GM06990 (cell line): ENCODE measurements at places on chromosomes 11 and 22.
A peak's percentile ranks its signal among the peaks of the same experiment; 100 is the strongest.

GRCh38 chr11:123284454-123284853, 89.4 kb upstream of the CLMP start:
- no peak for DNase-seq

GRCh38 chr11:11076879-11077278, 219.0 kb upstream of the ZBED5 start:
- no peak for DNase-seq

DNA sequence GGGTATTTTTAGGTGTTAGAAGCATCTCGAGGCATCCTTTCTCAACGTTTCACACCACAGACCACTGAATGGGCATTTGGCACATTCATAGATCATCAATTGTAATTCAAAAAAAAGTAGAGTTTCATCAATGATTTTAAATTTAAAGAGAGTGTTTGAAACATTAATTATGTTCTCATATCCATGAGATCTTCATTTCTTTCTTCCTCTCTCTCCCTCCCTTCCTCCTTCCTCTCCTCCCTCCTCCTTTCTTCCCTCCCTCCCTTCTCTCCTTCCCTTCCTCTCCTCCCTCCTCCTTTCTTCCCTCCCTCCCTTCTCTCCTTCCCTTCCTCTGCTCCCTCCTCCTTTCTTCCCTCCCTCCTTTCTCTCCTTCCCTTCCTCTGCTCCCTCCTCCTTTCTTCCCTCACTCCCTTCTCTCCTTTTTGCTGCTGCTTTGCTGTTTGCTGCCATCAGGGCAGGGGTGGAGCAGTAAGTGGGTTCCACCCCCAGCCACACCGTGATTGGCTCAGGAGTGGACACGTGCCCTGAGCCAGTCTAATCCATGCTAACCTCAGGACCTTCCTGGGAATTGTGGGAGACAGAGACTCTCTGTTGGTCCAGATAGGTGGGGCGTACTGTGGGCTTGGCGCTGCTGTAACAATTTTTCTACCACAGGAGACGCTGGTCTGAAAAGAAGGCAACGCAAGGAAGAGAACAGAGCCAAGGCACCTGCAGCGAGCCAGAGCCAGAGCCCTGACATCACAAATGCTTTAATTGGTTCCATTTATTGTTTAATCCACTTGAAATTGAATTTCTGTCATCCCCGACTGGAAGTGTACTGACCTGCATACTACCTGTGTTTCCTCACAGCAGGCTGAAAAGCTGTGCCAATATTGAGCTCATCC, 33.7 kb upstream of the APOBEC3A start:
- DNase-seq = no peak

DNA sequence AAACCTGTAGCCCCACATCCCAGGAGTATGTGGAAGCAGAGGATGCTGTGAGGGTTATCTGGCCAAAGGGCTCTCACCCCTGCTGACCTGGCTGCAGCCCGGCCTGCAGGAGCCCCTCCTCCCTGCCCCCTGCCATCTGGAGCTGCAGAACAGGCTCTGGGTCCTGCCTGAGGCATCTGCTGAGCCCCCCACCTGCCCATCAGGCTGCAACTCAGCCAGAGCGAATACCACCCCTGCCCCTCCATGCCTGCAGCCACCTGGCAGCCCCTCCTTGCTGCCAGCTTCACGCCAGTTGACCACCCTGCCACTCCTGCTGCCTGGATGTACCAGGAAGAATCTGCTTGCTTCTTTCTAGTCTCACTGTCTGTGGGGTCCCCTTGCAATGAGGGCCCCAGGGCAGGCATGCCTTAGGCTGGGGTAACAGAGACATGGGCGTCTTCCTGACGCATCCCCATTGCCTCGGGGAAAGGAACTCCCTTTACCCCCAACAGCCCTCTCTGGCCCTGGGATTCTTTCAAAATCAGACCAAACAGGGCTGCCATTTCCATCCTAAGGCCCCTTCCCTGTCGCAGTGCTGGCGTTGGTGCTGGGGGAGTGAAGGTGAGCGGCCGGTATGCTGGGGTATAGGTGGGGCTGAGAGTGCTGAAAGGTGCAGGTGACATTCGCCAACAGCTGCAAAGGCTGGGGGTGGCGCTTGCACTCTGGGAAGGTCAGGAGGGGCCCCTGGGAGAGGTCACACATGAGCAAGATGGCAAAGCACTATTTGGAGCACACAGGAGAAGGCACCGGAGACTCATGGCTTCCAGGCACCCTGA, 1334.6 kb downstream of the TBC1D22A start:
- DNase-seq = peak; percentile 37

DNA sequence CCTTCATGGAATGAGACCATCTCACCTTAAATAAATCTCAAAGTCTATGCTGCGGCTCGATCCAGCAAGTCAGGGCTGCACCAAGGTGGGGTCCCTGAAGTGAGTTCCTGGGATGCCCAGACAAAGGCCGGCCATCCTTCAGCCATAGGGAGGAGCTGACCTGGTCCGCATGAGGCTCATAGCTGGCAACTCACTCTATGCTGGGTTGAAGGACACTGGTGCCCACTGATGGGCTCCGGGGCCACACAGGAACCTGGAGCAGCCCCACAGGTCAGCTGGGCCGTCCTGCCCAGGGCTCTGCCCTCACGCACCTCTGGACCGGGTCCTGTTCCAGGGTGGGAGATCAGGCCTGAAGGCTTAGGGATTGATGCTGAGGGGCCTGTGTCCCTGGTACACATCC, 1339.3 kb downstream of the TBC1D22A start:
- DNase-seq = no peak

DNA sequence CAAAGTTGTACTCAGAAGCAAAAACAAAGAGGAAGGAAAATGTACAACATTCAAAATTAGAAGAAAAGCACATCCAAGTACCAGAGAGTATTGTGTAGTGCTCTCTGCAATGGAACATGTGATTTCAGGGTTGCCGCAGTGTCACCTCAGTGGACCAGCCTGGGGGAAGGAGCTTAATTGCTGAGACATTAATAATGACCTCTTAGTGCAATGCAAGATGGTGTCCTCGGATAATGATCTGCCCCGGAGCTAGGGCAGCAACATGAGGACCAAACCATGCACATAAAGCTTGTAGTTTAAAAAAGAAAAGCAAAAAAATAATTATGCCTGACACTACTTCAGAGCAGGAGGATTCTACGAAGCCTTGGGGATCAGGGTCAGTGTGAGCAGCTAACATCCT, 11.3 kb upstream of the JHY start:
- DNase-seq = no peak

DNA sequence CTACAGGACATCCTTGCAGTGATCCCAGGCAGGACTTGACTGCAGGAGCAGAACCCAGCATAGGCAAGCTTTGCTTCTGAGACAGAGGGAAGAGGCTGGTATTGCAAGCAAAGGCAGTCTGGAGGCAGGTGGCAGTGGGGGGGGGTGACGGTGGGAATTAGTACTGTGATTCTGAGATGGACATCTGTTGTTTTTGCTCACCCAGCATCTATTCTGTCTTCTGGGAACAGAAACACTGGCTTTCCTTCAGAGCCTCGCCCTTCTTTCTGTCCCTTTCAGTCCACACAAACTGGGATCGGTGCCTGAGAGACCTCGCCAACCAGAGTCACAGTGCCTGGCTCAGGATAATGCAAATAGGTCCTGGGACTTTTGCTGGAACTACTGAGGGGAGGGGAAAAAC, 31.2 kb upstream of the RASL10A start:
- DNase-seq = no peak

DNA sequence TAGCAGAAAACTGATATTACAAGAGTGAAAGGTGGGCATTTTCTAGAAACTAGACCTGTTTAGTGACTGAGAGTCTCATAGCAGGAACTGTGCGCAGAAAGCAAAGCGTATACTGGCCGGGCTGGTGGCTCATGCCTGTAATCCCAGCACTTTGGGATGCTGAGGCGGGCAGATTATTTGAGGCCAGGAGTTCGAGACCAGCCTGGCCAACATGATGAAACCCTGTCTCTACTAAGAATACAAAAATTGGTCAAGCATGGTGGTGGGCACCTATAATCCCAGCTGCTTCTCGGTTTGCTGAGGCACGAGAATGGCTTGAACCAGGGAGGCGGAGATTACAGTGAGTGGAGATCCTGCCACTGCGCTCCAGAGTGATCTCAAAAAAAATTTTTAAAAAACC, 1.8 kb upstream of the NUP98 start:
- DNase-seq = no peak

DNA sequence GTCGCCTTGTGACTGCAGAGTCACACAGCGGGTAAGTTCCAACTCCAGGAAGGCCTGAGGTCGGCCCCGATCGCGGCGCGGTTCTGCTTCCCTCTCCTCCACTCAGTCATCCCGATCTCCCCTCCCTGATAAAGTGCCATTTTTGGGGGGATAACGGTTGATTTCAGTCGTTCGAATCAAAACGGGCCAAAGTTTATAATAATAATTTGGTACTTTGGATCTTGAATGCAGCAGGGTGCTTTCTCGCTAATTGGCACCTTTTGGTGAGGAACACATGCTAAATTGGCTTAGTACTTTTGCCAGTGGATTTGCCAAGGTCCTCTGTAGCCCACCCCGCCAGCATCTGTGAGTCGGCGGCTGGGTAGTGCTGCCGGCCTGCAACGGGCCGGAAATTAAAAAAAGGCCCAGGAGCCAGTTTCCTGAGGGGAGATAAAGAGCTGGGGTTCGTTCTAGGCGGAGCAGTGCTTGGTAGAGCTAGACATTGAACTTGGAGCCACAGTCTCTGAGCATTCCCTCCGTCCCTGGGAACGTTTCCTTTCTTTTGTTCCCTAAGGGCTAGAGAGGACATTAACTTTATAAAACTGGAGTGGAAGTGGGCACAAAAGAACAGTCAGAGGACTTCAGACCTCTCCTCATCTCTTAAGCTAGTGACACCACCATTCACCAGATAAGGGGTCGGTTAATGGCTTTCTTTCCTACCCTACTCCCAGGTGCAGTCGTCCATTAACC, 997 bp downstream of the UBE2L3 start:
- DNase-seq = no peak

- DNase-seq = no peak
Observed at GRCh38 chr11:42249401-42249800, 789.9 kb upstream of the LRRC4C start.

- DNase-seq = no peak
Observed at GRCh38 chr11:31487848-31488247, 21.6 kb downstream of the IMMP1L start.

- no peak for DNase-seq
Observed at GRCh38 chr11:66964495-66964894, 6.3 kb upstream of the PC start.

DNA sequence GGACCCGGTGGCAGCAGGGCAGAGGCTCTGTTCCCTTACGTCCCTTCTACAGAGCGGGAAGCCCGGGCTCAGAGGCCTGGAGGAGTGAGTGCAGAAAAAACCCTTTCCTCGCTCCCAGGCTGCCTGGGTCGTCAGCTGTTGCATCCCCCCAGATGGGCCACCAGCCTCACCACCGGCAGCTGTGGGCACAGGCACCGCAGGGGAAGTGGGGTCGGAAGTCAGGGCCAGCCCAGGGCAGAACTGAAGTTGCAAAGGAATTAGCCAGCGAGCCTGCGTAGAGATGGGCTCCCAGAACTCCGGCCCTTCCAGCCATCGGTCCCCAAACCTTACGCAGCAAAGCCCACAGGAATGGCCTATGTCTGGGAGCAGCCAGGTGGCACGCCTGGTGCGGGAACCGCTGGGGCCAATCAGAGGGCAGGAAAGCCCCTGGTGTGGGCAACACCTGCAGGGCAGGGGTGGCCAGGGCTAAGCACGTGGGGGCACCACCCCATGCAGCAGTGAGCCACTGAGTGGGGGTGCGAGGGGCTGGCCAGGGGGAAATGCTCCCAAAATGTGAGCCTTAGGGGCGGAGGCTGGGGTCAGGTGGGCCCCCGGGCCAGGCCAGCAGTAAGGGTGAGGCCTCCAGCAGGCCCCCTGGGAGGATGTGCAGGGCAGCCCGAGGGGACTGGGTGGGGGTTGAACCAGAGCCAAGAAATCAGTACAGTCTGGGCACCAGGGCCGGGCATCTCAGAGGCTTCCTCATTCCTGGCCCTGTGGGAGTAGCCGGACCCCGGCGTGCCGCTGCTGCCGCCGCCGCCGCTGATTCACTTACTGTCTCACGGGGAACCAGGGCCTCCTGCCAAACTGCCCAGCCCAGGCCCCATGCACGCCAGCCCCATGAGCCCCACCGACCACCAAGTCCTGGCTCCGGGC, 58.2 kb downstream of the WNT7B start:
- DNase-seq = no peak

GRCh38 chr11:130070846-130071200, 1.1 kb downstream of the APLP2 start:
- DNase-seq = no peak

DNA sequence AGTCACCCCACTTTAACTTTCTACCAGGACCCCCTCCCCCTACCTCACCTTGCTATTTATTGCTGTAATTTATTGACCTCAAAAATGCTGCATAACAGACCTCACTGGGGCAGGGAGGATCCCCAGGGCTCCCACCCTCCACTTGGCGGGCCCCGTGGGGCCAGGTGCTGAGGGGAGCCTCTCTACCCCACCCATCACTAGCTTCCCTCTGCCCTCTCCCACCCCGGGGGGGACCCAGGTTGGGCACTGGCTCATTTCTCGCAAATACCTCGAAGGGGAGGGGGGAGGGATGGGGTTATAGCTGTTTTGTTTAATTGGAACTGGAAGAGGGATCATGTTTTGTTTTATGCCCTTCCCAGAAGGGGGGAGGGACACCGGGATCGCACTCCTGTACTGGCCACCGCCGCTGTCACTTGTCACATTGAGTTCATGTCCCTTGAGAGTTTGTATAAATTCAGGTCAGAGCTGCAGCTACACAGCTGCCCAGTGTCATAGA, 16.3 kb upstream of the TMEM191C start:
- no peak for DNase-seq

GRCh38 chr11:44029977-44030911, 17.5 kb upstream of the ACCSL start:
- no peak for DNase-seq

DNA sequence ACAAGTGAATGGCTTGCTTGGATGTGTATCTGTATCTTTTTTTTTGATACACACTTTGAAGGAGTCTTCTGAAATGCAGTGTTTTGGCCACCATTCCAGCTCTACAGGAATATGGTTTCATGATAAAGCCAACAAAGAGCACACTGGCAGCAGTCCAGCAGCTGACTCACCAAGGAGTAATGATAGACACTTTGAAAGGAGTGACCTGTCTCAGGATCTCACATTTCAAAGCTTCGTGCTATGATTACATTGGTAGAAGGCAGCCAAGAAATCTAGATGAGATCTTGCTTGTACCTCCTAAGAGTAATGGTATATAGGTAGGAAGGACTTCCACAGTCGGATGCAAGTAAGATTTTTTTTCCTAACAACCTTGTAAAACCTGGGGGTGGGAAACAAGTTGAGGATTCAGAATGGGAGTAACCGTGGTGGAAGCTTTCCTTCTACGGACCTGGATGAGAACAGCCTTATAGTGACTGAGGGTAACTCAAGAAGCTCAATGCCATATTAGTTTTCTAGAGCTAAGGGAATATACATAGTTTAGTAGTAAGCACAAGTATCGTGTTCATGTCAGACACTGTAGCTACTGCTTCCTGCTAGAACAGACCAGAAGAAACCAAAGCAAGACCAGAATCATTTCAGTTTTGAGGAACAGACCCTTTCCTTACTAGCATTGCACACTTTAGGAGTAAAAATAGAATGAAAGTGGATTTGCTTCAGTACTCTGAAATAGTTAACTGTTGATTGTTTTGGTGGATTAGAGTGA, 25.0 kb downstream of the MTMR3 start:
- DNase-seq = no peak
